HFF-Myc (cell line): ENCODE measurements at places on chromosomes 1 and 21.

DNA sequence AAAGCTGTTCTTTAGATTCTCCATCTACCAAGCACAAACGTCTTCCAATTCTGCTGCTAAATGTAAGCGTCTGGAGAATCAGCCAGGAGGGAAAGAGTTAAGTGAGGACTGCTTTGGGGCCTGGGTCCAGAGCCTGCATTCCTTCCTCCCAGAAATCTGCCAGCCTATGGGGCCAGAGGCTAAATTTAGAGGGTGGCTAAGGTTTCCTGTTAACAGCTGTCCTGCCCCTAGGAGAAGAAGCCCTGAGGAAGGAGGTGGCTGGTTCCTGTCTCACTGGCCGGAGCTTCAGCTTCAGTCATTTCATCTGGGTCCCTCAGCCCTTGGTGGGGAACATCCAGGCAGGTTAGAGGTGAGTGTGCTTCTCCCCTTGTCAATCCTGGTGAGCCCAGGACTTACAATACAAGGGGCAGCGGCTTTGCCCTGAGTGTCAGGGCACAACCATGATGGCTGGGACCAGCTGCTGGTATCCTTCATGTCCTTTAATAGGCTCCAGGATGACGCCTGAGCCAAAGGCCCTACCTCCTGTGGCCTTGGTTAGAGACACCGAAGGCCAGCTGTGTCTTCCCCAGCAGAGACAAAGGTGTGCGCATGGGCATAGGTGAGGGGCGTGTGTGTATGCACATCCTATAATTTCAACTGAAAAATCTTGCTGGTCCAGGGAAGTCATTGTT lies at the start of gene STYXL2:
Gene STYXL2, plus strand, starts transcription at position 230 of the 671 bp plus-strand sequence. CDS start 775 bp downstream, outside the sequence.
- DNase-seq = no peak

GRCh38 chr1:217525773-217526490 lies 105.0 kb downstream of the GPATCH2 start:
- DNase-seq = no peak

- DNase-seq = no peak
Observed at GRCh38 chr1:59999746-60000145, 73.2 kb upstream of the CYP2J2 start.

DNA sequence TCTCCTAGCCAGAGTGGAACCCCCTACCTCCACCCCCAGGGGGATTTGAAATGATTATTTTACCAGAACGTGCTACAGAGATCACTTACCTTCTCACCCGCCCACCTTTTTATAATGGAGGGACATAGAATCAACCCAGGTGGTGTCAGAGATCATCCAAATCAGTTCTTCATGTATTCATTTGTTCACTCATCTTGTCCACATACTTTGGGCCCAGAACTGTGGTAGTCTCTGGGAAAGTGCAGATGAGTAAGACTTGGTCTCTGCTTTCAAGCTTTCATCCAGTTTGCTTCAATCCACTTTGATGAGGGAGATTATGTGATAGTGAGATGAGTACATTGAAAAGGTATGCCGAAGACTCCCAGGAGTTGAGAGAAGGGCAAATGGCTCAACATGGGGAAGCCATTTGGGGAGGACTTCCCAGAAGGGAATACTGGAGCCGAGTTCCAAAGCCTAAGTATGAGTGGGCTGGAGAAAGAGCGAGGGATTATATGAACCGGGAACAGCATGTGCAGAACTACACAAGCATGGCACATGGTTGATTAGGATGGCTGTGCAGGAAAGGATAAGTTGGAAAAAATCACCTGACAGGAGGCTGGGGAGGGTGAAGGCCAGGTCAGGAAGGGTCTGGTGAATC lies 1.9 kb downstream of the FGGY start:
- no peak for DNase-seq

DNA sequence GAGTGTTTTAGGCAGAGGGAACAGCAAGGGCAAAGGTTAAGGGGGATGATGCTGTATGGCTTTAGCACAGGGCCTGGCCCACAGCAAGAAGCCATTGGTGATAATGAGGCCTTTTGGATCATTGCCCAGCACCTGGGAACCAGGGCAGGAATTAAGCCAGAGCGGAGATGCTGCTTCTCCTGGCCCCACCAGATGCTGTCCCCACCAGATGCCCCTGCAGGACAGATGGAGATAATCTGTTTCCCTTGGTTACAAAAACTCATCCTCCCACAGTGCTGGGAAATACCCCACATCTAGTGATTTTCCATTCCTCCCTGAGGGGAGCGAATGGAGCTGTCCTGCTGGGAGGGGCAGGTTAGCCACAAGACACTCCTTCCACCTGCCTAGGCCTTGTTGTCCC lies 18.8 kb downstream of the OPRD1 start:
- peak; percentile 77 for DNase-seq

DNA sequence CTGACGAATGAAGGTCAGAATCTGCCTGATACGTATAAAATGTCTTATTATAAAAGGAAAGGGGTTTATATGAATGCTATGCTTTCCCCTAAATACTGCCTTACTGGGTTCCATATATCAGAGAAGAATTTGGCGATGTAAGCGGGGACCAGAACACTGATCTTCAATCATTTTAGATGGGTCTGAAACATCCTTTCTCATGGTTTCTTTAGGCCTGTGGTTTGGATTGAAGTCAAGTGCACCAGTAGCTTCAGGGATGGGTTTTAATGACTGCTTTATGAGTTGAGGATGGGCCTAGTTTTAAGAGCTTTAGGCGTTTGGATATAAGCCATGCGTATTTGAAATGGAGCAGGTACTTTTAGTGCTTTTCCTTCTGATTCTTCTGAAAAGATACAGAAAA lies 6.9 kb downstream of the FMN2 start:
- no peak for DNase-seq

DNA sequence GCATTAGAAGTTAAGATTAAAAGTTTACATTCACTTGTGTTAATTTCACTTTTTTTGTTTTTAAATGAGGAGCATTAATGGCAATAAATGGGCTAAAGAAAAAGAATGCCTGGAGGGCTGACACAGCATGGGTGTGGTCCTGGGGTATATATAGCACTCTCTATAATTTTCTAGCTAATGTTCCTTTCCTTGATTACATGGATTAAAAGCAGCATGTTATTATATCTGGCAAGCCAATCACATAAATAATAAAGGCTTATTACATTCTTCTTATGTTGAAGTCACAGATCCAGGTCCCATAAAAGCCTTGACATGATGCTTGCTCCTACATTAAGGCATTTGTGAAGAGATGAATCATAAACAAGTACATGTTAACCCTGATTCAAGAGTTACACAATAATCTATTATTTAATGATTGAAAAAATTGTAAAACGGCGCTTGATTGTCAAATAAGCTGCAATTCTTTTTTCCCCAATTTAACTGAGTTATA lies 91.4 kb downstream of the LYPLAL1 start:
- DNase-seq = no peak

- peak; percentile 75 for DNase-seq
Observed at GRCh38 chr1:91844862-91845528, 41.0 kb downstream of the TGFBR3 start.

DNA sequence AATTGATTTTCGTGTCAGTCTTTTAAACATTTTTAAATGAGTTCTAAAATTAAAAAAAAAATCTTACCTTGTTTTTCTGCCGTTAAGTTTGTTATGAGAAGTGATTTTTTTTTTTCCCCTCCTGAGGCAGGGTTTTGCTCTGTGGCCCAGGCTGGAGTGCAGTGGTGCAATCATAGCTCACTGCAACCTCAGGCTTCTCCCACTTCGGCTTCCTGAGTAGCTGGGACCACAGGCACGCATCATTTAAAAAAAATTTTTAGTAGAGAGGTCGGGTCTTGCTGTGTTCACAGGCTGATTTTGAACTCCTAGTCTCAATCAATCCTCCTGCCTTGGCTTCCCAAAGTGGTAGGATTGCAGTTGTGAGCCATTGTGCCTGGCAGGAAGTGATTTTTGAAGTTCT lies 41.1 kb downstream of the MTR start:
- no peak for DNase-seq

GRCh38 chr1:183287191-183287675 lies 101.2 kb downstream of the LAMC2 start:
- DNase-seq = no peak

DNA sequence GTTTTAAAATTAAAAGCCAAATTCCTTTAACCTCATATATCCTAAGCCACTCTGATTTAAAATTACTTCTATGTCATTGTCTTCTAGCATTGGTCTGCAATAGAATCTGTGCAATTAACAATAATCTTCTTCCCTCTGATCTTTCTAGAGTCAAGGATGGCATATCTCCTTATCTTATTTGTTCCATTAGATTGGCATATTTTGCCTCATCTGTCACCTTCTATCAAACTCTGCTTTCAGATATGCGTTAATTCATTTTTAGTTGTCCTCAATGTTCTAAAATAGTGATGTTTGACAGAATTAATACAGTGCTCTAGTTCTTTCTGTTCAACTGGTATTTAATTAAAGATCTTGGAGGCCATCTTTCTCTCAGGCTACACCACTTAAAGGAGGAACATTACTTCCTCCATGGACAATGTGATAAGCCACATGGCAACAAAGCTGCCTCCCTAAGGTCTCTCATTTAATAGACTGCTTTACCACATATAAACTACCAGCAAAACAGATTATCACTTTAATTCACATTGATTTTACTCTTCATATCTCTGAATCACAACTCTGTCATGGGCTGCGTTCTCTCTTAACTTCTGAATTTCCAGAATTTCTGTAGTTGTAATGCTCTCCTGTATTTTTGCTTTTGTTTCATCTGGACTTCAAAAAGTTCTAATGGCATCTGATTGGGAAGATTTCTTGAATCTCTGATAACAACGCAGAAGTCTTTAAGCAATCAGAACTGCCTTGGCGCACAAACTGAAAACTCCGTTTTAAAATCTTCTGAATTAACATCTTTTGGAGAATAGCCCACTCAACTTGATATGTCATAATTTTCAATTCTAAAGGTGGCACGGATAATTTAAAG lies 2.8 kb downstream of the NRIP1 start:
- DNase-seq = no peak

GRCh38 chr1:160850541-160850940 lies 12.1 kb downstream of the CD244 start:
- DNase-seq = no peak

- no peak for DNase-seq
Observed at GRCh38 chr1:116983112-116983511, 18.4 kb upstream of the CD101 start.

DNA sequence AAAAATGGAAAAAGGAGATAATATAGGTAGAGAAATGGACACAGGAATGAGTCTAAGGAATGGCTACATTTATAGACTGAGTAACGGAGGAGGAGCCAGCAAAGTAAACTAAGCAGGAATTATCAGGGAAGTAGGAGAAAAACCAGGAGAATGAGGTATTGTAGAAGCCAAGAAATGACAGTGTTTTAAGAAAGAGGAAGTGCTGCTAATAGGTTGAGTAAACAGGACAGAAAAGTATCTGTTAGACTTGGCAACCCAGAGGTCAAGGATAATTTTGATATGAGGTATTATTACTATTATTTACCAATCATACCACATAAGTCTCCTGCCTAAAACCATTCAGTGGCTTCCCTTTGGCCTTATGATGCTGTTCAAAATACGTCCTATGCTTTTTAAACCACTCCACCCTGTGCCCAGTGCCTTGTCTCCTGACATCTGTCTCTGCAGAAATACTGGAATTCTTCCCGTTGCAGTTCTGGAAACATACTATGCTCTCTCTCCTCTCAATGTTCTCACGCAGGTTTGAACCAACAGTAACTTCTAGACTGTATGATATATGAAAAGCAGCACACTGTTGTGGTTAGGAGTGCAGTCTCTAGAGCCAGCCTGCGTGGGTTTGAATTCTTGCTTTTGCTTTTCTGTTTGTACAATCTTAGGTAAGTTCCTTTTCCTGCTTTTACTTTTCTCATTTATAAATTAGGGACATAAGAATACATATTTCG lies 24.6 kb upstream of the NEK7 start:
- no peak for DNase-seq

DNA sequence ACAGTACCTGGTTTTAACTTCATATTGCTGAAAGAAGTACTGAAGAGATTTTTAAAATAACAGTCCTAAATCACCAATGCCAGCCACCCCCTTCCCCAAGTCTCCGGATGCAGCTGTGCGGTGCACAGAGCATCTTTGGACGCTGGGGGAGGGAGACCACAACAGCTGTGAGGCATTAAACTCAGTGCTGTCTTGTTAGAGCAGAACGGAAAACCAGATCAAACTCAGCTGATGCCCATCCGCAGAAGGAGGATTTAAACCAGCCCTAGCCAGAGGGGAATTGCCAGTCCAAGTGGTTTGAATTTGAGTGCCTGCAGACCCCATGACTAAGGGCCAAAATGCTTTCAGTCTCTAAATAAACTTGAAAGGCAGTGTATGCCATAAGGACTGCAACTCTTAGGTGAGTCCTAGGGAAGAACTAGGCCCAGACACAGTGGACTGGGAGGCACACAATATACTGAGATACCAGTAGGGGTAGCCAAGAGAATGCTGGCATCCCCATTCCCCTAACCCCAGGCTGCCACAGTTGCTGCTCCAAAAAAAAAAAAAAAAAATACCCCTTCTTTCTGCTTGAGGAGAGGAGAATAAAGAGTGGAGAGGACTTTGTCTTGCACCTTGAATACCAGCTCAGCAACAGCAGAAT lies 576.2 kb downstream of the NEGR1 start:
- DNase-seq = peak; percentile 52
